RPMI7951 (cell line): ENCODE measurements at places on chromosomes 7 and 10. TPM values are rescaled to one million over a fixed set of nuclear protein-coding genes. Genes with fewer than 3 reads are reported as not detected.
A peak's percentile ranks its signal among the peaks of the same experiment; 100 is the strongest.

Gene C7orf57
- 0.59 and 1.4 TPM in 2 replicates for total RNA-seq

Gene MACC1
- total RNA-seq: 0.24 and 0.39 TPM in 2 replicates

GRCh38 chr10:79249186-79250121 lies 97.8 kb upstream of the PPIF start:
- DNase-seq: no peak

DNA sequence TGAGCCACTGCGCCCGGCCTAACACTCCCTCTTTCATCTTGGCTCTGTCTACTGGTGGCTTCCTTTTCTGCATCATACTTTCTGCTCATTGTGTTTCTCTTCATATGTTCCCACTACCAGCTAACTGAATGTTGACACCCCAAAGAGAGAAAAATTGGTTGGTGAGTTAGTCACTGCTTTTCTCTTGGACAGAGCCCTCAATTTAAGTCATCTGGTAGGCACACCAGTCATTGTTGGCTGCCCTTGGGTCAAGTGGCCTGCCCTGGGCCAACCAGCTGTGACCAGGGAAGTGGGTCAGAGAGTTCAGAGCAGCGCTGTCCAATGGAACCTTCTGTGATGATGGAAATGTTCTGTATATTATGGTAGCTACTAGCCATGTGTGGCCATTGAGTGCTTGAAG lies 52.0 kb downstream of the GRK5 start:
- DNase-seq: no peak

- DNase-seq: peak; percentile 60
These were observed 148.6 kb upstream of the SVIL start for GRCh38 chr10:29783201-29783947.

GRCh38 chr10:73493781-73494180 lies 2.0 kb downstream of the PPP3CB start:
- DNase-seq: peak; percentile 13

Gene OR6B1
- total RNA-seq: not detected in 2 replicates

DNA sequence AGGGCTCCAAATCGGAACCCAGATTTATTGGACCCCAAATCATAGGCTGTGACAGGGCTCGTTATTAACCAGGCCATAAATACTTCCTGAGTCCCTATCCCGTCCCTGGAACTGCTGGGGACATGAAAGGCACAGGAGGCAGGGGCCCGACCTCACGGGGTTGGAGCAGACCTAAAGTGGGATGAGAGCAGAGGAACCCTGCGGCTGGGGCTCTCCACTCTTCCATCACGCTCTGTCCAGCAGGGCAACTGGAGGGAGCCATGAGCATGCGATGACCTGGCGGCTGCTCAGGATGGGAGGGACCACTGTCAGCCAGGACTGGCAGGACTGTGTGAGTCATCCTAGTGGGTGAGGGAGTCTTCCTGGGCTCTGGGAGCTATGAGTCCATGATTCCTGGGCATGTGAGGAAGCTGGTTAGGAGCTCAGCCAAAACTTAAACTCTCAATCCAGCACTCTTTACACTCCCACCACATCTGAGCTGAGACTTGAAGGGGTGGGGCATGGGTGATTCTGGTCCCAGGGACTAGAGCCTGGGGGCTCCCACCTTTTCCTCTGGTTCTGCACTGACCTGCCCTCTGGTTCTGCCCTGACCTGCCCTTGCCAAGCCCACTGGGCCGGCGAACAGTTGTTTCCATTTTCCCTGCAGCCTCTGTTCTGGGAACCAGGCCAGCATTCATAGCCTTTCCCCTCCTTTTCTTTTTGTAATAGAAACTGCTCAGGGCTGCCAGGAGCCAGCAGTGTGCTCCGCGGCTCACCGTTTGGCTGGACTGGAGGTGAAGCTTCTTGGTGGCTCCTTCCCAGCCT lies 47.1 kb downstream of the SYPL1 start:
- peak; percentile 99 for DNase-seq

- peak; percentile 96 for DNase-seq
These were observed 153.7 kb downstream of the DNAJB6 start for GRCh38 chr7:157490465-157490912.

- DNase-seq: peak; percentile 9
These were observed 9.1 kb downstream of the WDR86 start for GRCh38 chr7:151400626-151401315.

Gene OR13A1
- not detected in 2 replicates for total RNA-seq

DNA sequence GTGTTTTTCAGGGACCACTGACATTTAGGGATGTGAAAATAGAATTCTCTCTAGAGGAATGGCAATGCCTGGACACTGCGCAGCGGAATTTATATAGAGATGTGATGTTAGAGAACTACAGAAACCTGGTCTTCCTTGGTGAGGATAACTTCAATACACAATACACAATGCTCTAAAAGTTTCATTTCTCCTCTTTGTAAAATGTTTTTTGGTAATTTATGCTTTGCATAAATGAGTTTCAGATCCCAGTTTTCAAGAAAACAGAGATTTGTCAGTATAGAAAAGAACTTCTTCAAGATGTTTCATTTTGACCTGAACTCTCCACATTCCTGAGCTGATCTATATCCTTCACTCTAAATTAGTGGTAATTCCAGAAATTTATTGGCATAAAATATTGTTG lies 14.2 kb downstream of the ZNF92 start:
- DNase-seq: no peak

DNA sequence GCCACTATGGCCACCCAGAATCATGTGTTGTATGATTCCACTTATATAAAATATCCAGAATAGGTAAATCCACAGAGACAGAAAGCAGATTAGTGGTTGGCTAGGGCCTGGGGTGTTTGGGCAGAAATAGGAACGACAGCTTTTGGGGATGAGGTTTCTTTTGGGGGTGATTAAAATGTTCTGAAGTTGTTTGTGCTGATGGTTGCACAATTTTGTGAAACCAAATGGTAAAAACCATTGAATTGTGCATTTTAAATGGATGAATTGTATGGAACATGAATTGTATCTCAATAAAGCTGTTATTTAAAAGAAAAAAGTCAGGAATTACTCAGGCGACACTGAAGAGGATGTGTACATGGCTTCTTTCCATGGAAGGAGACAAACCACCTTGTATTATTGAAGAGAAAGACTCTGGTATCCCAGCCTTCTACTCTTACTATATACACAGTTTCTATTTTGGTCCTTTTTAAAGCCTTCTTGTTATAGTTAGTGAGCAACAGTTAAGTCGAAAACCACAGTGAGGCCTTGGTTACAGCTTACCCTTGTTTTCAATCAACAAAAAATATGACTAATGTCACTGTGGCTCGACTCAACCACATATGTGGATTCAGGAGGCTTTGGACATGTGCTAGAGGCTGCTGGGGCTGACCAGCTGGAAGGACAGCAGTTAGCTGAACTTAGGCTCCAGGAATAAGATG lies 57.1 kb upstream of the KMT2E start:
- DNase-seq: peak; percentile 99
